ENCODE measurements at places on chromosomes 13 and 19.

GRCh38 chr19:57248646-57249045 lies 8.2 kb downstream of the ZNF805 start:
- no peak for DNase-seq

- DNase-seq: no peak
Observed at GRCh38 chr13:35923347-35923746, 207.8 kb downstream of the DCLK1 start.

- DNase-seq: no peak
Observed at GRCh38 chr13:50969691-50970090, 60.1 kb downstream of the RNASEH2B start.

DNA sequence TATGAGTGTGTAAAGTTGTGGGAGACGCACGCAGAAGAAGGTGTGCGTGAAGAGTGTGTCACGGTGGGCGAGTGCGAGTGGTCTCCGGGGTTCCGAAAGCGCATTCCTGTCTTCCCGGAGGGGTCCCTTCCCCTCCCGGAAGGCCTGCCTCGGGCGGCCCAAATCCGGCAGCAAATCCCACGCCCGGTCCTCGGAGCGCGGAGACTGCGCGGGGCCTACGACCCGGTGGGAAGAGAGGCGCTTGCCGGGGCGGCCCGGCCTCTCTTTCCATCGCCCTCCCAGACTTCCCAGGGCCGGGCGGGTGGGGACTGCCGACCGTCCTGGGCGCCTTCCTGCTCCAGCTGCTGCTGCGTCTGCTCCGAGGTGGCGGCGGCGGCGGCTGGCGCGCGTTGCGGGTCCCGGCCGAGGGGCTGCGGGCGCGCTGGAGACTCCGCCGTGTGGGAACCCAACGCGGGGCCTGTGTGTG lies 2.1 kb downstream of the ZIC5 start:
- no peak for DNase-seq

DNA sequence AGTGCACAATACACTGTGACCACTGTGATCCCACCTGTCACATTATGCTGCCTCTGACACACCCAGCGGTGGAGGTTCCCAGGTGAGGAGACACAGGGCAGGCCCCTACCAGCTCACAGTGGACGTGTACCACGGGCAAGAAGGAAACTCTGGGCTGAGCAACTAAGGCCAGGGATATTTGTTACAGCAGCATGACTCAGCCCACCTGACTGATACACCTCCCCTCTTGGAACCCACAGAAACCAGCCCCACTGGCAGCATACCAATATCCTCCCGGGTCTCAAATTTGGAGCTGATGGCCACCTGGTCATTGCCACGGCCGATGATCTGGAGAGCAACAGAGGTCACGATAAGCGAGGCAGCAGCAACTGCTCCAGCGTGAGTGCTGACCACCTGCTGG lies 14.9 kb downstream of the KLC3 start:
- no peak for DNase-seq

DNA sequence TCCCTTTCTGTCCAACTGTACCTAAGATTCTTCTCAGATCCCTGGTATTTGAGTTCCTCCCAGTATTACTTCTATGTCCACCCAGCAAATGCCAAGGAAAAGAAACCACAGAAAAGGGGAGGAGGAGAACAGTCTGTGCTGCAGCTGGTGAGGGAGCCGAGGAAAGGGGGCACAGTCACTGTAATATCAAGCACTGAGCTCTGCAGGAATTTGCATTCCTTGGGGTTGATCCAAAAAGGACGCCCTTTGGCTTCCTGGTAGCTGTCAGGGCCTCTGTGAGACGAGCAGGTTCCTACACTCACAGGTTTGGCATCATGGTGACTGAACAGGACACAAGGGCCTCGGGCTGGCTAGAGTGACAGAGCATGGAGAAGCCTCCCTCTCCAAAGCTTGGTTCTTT lies 273.4 kb downstream of the NHLRC3 start:
- no peak for DNase-seq

DNA sequence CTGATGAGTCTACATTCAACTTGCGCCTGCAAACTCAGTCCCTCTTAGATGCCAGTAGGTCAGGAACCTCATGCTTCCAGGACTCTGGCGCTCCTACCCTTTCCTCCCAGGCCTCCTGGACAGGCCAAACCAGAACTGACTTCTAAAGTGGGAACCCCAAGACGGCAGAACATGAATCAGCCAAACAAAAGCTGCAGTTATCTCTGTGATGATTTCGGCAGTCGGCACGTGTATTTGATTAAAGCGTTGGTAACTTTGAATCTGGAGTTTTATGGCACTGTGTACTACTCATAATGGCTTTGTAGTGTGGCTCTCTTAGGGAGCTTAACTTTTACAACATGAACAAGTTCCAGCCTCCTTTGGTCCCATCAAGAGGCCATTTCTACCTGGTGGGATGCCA lies 13.7 kb downstream of the ACTN4 start:
- no peak for DNase-seq

- DNase-seq: no peak
Observed at GRCh38 chr19:45457776-45458175, 10.0 kb upstream of the FOSB start.

GRCh38 chr19:5903056-5903623 lies 450 bp downstream of the NDUFA11 start:
- DNase-seq: no peak

DNA sequence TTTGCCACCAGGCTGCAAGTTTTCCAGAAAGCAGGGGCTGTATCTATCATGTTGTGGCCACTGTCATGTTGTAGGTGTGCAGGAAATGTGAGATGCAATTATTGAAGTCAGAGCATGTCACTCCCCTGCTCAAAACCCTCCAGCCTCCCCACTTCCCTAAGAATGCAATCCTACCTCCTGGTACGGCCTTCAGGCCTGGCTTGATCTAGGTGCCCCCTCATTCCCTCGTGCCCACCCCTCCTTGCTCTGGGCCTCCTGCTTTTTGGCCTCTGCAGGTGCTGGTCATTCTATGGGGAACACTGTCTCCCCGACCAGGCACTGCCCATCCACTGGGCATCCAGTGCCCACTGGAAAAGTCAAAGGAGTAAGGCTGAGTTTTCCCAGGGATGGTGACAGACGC lies 28.5 kb upstream of the MATK start:
- DNase-seq: no peak

DNA sequence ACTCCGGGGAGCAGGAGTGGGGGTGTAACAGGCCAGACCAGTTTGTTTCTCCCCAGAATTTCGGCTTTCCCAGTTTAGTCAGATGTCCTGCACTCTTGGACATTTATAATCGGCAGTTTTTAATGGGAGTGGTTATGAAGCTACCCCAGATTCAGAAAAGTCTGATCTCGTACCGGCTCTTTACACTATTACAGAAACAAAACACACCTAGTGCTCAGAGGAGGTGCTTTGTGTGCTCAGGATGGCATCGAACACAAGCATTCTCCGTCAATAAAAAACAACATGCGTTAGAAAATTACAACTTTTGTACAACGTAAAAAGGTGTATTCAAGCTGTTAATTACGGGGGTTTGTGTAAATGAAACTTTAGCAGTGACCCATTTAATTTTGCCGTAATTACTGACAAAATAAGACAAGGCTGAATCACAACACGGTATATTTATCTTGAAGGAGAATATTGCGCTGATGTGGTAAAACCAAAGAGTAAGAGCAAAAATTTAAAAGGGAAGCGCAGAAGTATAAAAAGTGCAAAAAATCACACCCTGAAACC lies 6.6 kb upstream of the SOX1 start:
- no peak for DNase-seq

- no peak for DNase-seq
Observed at GRCh38 chr19:34692549-34692948, 15.1 kb downstream of the ZNF302 start.

DNA sequence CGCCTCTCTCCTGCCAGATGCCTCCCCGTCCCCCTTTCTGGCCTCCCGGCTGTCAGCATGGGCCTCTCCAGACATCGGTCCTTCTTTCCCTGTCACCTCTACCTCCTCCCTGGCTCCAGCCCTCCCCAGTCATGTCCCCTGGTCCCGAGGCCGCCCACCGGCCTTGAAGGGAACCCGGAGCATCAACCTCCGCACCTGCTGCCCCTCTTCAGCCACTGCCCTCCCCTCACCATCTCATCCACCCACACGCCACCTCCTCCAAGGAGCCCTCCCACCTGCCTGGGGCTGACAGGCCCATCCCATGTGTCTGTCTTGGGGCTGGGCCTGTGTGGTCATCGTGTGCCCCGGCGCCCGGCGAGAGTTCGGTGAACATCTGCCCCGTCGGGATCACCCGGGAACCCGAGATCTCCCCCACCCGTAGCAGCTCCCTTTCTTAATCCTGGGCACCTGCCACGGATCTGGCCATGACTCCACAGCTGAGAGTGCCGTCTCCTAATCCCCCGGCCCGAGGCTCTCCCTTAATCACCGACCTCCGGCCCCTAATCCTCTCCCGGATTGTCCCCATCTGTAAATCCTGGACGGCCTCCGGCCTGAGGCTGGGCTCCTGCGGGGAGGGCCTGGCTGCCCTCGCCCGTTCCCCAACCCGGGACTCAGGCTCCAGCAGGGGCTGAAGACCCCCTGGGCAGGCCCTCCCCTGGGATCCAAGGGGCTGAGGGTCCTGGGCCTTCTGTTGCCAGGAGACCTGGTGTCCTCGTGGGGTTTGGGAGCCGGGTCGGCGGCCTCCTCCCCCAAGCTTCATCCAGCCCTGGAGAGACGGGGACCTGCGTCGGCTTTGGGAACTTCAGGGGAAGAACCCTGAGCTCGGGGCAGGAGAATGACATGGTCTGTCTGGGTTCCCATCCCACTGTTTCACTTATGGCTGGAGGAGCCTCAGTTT lies 5.9 kb downstream of the HCN2 start:
- DNase-seq: no peak

DNA sequence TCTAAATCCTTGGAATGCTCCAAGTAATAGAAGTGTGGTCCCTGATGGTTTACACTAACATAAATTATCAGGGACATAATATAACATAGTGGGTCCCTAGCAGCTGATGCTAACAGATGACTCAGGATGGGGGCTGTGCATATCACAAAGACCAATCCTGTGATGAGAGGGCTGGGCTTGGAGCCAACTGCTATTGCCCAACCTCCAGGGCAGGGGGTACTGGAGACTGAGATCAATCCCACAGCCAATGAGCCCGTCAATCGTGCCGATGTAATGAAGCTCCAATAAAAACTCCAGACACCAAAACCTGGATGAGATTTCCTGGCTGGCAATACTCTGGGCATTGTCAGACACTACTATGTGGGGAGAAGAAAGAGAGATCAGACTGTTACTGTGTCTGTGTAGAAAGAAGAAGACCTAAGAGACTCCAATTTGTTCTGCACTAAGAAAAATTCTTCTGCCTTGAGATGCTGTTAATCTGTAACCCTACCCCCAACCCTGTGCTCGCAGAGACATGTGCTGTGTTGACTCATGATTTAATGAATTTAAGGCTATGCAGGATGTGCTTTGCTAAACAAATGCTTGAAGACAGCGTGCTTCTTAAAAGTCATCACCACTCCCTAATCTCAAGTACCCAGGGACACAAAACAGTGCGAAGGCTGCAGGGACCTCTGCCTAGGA lies 33.4 kb downstream of the ABCC4 start:
- DNase-seq: no peak

DNA sequence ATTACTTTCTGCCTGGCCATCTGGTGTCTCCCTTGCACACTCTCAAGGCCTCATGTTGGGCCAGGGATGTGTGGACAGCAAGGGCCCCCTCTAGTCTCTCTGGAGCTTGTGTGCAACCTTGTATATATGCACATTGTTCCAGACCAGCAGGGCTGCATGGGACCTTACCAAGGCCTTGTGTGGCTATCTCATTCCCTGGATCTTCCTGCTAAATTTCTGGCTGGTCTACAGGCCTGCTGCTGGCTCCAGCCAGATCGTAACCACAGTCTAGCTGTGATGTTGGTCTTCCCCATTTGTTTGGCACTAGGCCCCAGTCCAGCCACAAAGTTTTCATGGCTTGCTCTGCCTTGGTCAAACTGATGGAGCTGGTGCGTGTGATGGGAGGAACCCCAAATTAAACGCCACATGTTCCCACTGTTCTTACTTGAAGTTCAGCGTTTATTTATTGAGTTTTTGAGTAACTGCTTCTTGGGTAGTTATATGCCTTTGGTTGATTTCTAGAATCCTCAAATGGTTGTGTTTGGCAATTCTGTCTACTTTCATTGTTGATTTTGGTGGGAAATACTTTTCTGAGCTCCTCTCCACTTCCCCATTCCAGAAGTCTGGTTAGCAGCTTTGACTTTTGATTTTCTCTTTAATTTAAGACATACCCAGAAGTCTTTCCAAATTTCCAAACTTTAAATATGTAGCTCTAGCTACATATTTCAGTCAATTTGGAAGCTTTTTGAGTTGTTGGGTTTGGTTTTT lies 56.4 kb downstream of the SIPA1L3 start:
- DNase-seq: no peak

- DNase-seq: no peak
Observed at GRCh38 chr13:66659701-66660467, 570.3 kb downstream of the PCDH9 start.

GRCh38 chr19:6947745-6948144 lies 60.4 kb downstream of the ADGRE1 start:
- DNase-seq: no peak

- no peak for DNase-seq
Observed at GRCh38 chr19:8500158-8500557, 2.3 kb downstream of the PRAM1 start.

GRCh38 chr19:1167687-1168571 lies 6.1 kb downstream of the SBNO2 start:
- no peak for DNase-seq

DNA sequence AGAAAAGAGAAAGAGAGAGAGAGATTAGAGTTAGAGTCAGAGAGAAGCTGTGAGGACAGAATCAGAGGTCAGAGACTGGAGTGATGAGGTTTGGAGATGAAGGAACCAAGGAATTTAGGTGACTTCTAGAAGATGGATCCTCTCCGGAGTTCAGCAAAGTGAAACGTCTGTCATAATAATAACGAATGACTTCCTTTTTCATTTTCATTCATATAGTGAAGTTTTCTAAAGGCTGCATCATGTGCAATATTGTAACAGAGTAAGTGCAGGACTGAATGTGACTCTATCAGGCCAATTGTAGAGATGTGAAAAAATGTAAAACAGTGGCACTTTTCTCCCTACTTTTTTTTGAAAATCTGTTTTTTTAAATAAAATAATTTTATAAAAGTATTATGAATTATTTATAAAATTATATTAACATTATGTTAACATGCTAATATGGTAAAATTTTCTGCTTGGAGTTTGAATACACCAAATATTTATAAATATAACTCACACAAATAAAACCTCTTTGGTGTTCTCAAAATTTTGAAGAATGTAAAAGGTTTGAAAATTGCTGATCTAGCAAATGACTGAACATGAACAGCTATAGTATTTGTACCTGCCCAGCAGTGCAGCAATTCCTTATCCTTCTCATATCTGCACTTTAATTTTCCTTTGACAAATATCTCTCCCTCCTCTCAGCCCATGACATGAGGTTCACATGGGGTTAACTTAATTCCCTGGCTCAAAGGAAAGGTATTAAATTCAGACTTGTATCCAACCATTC lies 4.2 kb upstream of the TNFSF11 start:
- DNase-seq: no peak

GRCh38 chr19:12843999-12844732 lies 5.9 kb downstream of the MAST1 start:
- no peak for DNase-seq

GRCh38 chr13:25872481-25873241 lies 179.2 kb downstream of the SHISA2 start:
- DNase-seq: no peak

GRCh38 chr13:33968520-33969507 lies 150.9 kb downstream of the RFC3 start:
- no peak for DNase-seq

GRCh38 chr19:13160557-13160956 lies 10.3 kb downstream of the IER2 start:
- DNase-seq: no peak

GRCh38 chr19:5865772-5866171 lies 4.6 kb downstream of the FUT5 start:
- no peak for DNase-seq

Data from stimulated activated CD8-positive, alpha-beta memory T cell treated with anti-CD3 and anti-CD28 coated beads, Interleukin-15, amount 100 ng/mL, for 1 hour (primary cell).